ENCODE measurements at places on chromosomes 13 and 19.

- DNase-seq = no peak
Observed at GRCh38 chr19:33005440-33005839, 33.4 kb downstream of the FAAP24 start.

DNA sequence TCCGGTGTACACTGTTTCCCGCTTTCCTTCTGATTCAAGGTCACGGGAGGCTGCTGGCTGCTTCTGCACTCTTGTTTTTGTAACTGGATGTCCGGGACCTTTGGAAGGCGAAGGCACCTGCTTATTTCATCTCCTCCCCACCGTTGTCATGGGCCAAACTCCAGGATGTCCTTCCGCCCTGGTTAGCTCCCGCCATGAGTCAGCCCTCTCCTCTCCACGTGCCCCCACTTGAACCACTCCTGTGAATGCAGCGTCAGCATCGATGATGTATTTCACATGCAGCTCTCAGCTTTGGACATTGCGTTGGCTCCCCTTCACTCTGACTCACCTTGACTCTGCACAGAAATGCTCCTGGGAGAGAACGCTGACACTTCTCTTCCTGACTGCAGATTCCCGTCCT is 5.5 kb upstream of the GALP start:
- DNase-seq = no peak

DNA sequence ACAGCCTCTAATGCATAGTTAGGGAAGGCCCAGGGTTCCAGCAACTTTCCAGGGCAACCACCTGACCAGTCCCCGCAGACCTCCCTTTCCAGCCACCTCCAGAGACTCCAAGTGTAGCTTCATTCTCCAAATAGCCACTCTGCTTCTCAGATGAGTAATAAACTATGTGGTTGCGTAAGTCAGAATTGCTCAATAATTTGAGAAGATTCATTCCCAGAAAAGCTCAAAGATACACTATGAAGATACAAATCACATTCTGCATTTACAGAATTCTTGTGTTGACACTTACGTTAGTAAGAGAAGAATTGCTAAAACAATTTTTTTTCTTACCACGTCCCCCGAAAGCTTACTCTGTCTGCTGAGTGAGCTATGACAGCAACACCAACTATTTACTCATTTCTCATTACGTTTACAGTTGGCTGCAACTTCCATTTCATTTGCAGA is 8.2 kb upstream of the LATS2 start:
- no peak for DNase-seq

DNA sequence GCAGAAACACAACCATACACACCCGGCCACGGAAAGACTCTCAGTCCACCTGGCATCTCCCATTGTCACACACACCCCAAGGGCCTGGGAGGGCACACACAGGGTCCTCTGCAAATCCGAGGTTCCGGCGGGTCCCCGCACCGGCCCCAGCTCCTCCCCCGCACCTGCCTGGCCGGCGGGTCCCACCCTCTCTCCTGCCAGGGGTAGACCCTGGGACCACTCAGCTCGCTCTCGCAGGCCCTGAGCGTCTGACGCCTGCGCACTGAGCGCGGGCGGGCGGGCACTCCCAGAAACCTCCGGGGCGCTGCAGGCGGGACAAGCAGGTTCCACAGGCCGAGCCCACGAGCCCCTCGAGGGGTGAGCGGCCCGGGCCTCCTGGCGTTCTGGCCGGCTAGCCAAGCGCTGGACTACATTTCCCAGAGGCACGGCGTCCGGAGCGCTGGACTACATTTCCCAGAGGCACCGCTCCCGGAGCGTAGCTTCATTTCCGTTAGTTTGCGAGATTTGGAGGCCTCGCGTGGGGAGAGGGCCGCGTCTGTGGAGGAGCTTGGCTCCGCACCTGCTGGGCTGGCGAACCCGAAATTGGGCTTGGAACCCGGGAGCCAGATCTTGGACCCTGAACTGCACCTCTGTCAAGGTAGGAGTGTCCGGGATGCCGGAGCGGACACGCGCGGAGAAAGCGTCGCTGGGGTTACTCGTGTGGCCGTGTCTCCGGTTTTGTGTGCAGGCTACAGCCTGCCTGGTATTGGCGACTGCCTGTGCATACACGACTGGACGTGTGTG is at the start of gene ZNF420:
TSS of gene ZNF420 (plus strand) at position 500 of the 783 bp plus-strand sequence. CDS start 10,686 bp downstream, outside the sequence.
- peak; percentile 70 for DNase-seq

DNA sequence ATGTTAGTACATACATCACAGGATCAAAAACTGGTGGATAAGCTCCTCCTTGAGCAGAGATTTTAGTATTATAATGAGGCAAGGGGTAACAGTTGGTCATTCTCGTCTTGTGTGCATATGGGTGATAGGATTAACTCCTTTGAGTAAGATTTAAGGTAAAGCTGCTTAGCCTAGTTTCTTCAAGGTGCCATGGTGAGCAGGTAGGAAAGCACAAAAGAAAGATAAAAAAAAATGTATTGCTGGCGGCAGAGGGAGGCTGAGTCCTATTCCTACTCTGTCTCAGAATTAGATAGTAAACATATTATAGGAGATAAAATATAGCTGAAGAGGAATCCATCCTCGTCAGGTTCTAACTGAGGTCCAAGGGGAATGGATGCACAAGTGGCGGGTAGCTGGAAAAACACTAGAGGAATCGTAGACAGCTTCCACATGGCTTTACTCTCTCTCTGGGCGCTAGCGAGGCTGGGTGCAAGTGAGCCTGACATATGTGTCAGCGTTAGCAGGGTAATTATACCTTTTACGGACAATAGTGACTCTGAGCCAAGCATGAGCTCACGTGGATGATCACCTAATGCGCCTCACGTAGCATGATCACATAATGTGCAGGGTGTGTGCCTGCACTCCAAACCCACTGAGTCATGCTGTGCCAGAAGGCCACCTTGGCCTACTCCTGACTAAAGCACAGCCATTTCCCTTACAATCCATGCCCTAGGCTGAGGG is 734.3 kb upstream of the MIR17HG start:
- no peak for DNase-seq

DNA sequence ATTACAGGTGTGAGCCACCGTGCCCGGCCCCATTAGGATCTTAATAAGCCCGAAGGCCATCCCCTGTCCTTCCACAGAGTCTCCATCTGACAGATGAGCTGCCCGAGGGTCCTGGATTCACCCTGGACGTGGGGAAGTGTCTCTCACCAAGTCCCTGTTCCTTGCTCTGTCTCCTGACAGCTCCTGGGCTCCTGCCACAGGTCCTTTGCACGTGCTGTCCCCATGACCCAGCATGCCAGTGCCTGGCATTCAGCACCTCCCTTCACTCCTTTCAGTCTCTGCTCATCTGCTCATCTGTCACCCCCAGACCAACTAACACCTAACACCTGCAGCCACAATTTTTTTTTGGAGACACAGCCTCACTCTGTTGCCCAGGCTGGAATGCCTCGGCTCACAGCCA is 14.5 kb downstream of the CERS1 start:
- no peak for DNase-seq

DNA sequence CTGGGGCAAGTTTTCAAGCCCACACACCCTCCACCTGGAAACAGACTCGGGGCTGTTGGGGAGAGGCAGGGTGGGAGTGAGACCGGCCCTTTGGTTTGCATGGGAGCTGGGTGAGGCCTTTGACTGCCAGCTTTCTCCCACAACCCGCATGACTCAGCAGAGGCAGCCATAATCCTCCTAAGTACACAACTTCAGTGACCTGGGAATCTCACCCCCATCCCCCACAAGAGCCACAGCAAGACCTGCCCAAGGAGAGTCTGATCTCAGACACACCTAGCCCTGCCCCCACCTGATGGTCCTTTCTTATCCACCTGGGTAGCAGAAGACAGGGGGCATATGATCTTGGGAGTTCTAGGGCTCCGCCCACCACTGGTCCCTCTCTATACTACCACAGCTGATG is 1615.4 kb downstream of the EFNB2 start:
- no peak for DNase-seq

GRCh38 chr19:18393836-18394235 is 3.6 kb downstream of the LRRC25 start:
- no peak for DNase-seq

DNA sequence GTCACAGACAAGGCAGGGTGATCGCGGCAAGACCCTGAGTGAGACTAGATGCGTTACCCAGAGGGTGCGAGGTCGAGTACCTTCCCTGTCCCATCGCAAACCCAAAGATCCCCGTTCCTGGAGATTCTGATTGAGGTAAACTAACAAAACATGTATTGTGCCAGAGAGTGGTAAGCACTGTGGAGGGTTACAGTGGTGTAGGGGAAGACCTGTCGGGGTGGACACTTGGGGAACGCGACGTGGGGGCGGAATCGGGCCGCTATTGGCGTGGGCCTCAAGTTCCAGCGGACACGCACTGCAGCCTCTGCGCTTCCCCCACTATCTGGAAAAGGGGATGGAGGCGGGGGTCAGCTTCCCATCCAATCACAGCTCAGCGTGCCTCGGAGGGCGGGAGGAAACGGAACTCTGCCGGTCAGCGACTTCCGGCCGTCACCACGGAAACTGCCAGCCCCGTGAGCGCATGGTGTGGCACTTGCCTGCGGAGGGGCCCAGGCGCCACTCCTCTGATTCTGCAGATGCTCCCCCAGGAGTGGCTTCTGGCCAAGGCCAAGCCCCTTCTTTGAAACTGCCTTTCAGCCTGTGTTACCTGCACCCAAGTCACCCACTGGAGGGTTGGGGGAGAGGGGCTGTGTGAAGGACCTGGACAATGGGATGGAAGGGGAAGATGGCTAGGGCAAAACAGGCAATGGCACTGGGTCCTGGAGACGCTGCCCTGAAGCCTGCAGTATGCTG is 1.0 kb upstream of the UBE2M start:
- no peak for DNase-seq

DNA sequence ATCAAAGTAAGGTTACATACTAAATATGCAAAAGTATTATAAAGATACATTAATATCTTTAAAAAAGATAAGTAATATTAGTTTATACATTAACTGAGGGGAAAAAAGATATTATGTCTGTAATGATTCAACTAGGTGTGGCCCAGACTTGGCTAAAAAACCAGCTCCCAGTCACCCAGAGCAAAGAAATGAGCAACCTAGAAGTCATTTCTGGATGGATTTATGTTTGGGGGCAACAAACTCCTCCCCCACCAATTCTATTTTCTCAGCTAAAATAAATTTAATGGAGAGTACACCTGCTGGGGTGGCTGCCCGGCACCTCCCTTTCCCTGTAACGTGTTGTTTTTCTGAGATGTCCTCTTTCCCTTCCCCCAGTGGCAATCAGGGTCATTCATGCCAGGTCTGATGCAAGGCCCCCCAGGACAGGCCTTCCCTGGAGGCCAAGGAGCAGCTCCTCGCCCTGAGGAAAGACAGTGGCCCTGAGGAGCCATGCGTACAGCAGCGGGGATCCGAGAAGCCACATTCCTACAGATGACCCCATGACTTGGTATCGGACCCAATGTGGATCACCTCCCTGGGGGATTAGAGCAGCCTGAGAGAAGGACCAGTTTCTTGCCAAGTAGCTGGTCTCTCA is 78.6 kb upstream of the DOCK9 start:
- no peak for DNase-seq
